ENCODE measurements at places on chromosomes 3 and 15.

DNA sequence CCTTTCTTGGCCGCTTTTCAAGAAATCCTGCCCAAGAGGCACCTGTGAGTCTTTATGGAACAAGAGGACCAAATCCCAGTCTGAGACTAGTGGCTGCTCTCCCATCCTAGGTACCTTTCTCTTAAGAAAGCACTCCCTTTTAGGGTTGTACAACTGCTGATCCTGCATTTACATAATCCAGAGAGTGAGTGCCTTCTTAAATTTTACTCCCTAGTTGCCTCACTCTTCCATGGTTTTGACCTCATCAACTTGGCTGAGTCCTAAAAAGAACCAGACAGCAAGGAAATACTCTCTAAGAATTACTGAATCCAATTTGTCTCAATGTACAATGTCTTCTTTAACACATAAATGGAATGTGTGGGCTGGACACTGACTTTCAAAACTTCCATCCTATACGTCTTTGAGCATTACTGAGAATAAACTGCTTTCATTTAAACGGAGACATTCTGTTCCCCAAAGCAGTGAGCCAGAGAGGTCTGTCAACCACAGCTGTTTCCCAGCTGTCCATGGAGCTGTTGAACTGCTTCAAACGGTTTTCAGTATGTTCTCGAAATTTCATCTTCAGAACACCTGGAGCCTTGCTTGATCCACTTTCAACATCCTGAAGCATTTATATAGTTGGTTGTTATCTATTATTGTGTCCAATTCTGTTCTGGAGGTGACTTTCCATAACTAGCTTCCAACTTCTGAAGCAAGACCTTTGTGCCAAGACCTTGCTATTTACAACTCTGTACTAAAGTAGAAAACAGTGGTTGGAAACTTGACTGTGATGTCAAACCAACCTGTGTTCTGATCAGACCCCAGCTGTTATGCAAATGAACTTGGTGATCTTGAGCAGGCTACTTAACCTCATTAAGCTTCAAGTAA, 179.1 kb downstream of the SLC9A9 start:
- no peak for DNase-seq

GRCh38 chr15:42595626-42596240, 20.3 kb downstream of the STARD9 start:
- DNase-seq, result no peak

- DNase-seq, result no peak
Observed at GRCh38 chr3:64650096-64650622, 37.6 kb downstream of the ADAMTS9 start.

GRCh38 chr3:10623578-10624275, 118.3 kb upstream of the ATP2B2 start:
- DNase-seq, result no peak

DNA sequence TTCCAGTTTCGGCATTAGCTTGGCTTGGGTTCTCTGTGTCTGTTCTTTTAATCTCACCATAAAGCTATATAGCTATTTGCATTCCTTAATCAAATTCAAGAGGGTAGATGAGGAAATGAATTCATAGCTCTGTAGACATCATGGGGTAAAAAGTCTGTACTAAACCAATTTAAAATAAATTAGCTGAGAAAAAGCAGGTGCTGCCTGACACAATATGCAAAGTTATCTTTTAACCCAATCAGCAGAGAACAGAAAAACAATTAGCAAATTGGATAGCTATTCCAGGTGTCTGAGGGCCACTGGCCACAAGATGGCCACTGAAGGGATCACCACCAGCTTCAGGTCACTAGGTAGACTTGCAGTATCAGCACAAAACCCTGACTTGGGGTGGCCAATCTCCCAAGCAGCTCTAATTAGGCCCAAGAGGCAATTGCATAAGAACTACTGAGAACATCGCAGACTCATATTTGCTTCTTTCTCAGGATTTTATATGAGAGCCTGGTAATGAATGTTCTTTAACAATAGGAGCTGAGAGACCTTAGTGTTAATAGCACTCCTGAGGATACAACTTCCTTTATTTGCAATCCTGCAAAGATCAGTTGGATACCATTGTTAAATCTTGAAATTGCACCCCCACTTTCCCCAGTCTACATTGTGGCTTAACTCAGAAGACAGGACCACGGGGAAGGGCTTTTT, 494.3 kb downstream of the PDCD6IP start:
- no peak for DNase-seq

GRCh38 chr15:99999282-100000070, 266.2 kb upstream of the LYSMD4 start:
- no peak for DNase-seq

- no peak for DNase-seq
Observed at GRCh38 chr3:194285850-194286197, 65.3 kb downstream of the CPN2 start.

DNA sequence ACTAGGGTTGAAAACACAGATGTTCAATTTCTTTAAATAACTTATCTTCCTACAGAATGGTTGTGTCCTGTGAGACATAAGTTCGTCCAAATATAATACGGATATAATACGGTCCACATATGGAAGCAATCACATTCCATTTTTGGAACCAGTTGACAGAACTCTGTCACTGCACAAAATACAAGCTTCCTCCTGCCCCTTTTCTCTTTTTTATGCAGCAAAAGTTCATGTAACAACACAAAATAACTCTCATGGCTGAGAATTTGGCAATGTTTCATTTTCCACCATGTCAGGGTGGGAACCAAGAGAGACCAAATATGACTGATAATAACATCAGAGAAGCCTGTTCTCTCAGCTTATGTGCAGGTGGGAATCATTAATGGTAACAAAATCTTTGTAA, 158.1 kb upstream of the ZNF385D start:
- no peak for DNase-seq

GRCh38 chr15:92938387-92938786, 38.3 kb downstream of the CHD2 start:
- DNase-seq, result no peak

DNA sequence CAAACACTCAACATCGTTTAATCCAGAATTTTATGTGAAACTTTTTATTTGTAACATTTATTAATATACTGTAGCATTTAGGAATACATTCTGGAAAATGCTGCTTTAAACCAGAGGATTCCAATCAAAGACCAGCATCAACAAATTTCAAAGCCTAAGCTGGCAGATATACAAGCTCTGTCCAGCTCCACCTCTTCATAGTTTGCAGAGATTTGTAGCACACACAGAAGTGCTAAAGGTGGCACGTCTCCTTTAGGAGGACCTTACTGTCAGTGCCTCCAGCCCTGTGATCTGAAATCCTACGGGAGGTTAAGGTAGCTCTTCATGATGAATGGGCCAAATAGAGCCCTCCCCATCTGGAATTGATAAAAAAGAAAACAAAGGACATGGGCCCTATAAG, 329.7 kb upstream of the NECTIN3 start:
- DNase-seq, result no peak

All from NCI-H510A (cell line).